ENCODE measurements at places on chromosomes 3 and 15.

DNA sequence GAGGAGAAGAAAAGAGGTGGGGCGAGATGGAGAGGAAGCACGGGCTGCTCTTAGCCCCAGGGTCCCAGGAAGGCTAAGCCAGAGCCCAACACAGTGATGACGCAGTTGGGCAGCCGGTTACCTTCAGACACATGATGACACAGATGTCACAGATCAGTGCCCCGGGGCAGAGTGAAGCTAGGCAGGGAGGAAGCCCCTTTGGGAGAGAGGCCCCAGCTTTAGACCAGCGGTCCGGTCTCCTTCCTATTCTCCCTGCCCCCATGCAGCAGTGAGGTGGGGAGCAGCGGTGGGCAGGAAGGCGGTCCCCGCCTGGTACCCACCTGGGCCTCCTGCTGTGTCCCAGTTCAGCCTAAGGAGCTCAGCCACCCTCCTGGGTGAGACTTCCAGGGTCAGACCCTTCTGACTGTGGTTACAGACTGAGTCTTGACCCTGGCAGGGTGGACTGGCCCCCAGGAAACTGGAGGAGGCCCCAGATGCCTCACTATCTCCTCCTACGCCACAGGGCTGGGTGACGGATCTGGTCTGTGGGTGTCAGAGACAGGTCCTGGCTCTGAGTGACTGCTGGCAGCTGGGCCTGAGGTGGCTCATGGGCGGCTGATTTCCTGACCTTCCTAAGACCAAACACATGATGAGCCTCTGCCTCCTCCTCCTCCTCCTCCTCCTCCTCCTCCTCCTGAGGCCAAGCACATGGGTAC is 38.8 kb upstream of the LINGO1 start:
- DNase-seq = no peak

- no peak for DNase-seq
Observed at GRCh38 chr15:79418693-79419279, 13.3 kb upstream of the MINAR1 start.

- no peak for DNase-seq
Observed at GRCh38 chr3:159928071-159928491, 60.6 kb upstream of the IL12A start.

GRCh38 chr3:114846252-114846651 is 300.8 kb downstream of the ZBTB20 start:
- DNase-seq = no peak

- DNase-seq = no peak
Observed at GRCh38 chr15:78620021-78620526, 722 bp downstream of the CHRNA3 start.

DNA sequence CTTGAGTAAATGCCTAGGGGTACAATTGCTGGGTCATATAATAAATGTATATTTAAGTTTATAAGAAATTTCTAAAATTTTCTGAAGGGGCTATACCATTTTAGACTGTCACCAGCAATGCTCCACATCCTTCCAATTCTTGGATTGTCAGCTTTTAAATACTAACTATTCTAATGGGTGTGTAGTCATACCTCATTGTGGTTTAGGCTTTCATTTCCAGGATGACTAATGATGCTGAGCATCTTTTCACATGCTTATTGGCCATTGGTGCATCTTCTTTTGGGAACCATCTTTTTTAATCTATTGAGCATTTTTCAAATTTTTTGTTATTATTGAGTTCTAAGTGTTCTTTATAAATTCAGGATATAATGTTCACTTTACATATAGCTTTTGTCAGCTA is 52.5 kb upstream of the CORO2B start:
- DNase-seq = no peak

- DNase-seq = no peak
Observed at GRCh38 chr3:53711387-53711786, 134.8 kb downstream of the CHDH start.

DNA sequence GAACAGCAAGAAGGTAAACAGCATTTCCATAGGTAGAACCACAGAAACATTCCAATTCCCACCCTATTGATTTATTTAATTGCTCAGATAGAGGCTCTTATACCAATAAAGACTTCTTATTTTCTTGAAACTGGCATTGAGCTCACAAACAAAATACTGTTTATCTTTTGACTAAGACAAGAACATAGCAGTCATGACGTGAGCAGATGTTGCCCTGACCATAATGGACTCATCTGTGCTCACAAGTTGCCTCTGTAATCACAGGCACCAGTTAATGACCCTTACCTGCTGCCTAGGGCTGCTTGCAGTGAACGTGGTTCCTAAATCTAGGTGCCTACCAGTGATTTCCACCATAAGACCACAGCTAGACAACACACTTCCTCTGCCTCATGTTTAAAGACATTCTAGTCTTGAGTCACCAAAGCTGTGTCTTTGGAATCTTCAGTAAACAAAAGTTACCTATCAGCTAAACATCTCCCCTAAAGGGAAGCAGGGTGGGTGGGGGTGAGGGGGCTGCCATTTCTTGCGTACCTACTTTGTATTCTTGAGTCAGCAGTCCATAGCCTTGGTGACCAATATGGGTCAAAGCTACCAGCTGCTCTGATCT is 2.1 kb downstream of the FYCO1 start:
- DNase-seq = no peak

DNA sequence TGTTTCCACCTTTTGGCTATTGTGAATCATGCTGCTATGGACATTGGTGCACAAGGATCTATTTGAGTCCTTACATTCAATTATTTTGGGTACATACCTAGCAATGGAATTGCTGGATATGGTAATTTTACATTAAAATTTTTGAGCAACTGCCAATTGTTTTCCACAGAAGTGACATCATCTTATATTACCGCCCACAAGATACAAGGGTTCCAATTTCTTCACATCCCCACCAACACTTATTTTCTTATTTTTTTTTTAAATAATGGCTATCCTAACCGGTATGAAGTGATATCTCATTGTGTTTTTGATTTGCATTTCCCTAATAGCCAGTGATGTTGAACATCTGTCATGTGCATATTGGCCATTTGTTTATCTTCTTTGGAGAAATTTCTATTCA is 22.5 kb upstream of the NPTN start:
- DNase-seq = no peak

DNA sequence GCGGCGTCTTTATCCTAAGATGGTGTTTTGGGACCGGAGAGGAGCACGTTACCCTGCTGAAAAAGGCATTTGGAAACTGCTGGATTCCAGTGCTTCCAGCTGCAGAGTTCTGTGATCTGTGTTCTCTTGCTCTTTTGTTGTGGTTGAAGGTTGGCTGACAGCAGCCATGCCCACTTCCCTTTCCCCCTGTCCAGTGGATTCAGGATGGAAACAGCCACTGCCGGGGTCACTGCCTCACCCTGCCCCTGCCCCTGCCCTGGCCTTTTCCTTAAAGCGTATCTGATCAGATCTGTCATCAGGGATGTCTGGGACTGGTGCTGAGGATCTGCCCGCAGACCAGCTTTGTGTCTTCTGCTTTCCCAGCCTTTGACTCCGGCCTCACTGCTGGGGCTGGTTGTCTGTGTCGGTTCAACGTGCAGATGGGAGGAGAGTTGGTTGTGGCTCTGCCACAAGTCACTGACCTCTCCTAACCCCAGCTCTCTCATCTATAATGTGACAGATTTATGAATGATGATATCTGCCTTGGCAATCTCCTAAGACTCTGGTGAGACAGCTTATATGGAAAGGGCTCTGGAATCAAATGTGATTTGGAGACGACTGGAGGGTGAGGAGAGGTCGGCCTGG is 219.4 kb upstream of the BHLHE40 start:
- DNase-seq = no peak

All from NCI-H774 (cell line).